ENCODE measurements at places on chromosomes 16 and 17.

DNA sequence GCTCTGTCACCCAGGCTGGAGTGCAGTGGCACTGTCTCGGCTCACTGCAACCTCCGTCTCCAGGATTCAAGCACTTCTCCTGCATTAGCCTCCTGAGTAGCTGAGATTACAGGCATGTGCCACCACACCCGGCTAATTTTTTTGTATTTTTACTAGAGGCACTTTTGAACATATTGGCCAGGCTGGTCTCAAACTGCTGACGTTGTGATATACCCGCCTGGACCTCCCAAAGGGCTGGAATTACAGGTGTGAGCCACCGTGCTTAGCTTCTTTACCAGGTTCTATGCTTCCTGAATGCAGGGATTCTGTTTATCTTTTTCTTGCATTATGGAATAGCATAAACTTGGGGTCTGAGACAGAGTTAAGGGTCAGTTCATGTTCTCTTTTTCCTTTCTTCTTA lies 317.9 kb upstream of the RBFOX1 start:
- DNase-seq, result no peak

GRCh38 chr17:79965806-79966205 lies 69.9 kb downstream of the TBC1D16 start:
- DNase-seq, result no peak

DNA sequence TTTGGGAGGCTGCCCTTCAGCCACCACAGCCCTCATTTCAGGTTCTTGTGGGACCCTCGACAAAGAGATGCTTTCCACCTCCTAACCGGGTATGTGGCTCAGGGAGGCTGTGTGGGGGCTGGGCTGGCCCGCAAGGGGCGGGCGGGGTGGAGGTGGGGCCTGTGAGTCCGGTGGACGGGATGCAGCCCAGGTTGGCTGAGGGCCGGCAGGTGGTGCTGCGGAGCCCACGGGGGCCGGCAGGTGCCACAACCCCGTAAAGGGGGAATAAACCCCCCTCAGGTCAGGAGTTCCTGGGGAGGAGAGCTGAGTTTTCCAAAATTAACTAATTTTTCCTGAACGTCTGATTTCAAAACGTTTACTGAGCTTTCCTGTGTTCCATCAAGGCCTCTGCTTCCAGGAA lies 4.9 kb upstream of the CIAO3 start:
- DNase-seq, result no peak

DNA sequence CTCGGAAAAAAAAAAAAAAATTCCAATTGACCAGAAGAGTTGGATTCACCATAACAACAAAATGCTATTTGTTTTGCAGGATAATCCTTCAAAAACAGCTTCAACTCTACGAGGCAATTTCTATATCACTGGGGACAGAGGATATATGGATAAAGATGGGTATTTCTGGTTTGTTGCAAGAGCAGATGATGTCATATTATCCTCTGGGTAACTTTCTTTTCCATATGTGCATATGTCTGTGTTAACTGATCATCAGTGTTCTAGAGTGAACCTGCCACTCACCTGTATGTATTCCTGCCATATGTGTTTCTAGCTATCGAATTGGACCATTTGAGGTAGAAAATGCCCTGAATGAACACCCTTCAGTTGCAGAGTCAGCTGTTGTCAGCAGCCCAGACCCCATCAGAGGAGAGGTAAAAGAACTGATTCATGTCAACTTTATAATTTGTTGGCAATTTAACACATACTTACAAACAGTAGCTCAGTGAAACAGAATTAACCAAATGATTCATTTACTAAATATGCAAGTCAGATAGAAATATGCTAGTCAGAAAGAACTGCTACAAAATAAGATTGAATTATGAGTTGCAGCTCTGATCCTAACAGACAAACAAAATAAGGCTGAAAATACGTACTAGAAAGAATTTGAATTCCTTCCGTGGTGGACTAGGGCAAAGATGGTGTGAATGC lies 14.2 kb downstream of the ERI2 start:
- DNase-seq, result peak; percentile 11

DNA sequence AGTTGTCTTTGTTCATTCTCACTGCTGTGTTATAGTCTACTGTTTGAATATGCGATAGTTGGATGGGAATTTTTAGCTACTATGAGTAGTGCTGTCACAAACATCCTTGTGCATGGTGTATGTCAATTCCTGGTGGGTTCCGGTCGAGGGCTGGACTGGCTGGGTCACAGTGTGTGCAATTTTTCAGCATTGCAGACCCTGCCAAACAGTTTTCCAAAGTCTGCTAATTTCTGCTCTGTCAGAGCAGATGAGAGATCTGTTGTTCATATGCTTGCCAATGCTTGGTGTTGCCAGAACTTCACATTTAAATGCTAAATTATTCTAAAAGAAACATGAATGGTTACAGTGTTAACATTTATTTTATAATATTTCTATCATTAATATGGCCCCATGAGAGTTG lies 3.6 kb upstream of the C16orf96 start:
- DNase-seq, result no peak

DNA sequence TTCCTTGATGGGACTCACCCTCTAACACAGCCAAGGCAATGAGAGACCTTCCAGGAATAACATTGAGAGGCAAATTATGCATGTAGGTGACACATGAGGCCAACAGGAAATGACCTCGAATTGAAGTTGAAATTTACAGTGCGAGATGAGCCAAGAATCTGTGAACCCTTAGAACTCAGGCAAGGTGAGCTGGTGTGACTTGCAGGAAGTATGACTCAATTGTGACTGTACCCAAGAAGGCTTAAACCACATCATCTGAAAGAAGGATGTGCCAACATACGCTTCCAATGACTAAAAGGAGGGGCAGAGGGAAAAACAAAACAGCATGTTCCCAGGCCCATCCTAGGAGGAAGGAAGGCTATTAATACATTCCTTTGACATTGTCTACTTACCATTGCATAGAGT lies 44.8 kb downstream of the PITPNC1 start:
- DNase-seq, result peak; percentile 65

GRCh38 chr17:33154869-33155455 lies 138.1 kb downstream of the ASIC2 start:
- no peak for DNase-seq

DNA sequence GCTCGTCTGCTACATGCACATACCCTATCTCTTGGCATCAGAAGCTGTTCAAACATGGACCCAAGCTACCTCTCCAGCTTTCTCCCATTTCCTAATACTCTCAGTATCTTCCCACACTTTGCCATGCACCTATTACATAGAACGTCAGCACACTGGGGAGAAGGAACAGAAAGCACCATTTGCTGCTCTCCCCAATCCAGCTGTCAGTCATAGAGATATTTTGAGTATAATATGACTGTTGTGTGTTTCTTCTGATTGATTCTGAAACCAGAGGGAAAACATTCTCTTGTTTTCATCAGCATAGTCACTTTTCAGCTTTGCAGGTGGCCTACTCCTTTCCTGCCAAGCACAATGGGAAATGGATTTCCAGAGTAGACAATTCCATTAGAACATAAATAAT lies 107.1 kb downstream of the ADAMTS18 start:
- DNase-seq, result no peak

- DNase-seq, result no peak
Observed at GRCh38 chr16:51801635-51802034, 650.6 kb upstream of the SALL1 start.

DNA sequence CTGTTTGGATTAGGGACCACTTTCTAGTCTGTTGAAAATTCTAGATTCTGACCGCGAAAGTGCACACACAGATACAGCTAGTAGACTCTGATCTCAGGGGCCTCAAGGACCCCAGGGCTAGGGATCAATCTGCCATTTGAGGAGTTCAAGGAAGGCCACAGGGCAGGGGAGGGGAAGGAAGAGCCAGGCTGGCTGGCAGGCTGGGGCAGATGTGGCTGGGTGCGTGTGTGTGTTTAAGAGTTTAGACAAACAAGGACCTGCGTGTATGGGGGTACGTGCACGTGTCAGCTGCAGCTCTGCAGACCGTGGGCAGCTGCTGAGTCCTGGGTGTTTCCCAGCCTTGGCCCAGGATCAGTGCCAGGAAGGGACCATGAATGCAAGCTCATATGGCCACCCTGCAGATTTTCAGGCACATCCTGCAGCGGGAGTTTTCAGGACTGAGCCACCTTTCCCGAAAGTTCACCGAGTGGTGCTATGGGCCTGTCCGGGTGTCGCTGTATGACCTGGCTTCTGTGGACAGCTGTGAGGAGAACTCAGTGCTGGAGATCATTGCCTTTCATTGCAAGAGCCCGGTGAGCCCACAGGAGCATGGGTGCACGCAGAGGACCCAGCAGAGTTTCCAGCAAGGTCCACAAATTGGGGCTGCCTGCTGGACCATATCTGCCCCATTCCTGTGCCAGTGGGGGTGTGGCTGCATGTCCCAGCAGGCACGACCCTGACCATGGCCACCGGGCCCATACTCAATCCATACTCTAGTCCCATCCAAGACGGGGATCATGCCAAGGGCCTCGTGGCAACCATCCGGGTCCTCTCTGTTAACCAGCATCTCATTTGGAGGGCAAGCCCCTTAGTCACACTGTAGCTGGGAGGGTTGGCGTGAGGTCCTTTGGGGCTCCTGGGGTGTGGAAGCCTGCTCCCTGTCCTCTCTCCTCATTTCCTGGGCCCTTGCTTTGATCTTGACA lies 10.6 kb downstream of the TRPV2 start:
- DNase-seq, result no peak

DNA sequence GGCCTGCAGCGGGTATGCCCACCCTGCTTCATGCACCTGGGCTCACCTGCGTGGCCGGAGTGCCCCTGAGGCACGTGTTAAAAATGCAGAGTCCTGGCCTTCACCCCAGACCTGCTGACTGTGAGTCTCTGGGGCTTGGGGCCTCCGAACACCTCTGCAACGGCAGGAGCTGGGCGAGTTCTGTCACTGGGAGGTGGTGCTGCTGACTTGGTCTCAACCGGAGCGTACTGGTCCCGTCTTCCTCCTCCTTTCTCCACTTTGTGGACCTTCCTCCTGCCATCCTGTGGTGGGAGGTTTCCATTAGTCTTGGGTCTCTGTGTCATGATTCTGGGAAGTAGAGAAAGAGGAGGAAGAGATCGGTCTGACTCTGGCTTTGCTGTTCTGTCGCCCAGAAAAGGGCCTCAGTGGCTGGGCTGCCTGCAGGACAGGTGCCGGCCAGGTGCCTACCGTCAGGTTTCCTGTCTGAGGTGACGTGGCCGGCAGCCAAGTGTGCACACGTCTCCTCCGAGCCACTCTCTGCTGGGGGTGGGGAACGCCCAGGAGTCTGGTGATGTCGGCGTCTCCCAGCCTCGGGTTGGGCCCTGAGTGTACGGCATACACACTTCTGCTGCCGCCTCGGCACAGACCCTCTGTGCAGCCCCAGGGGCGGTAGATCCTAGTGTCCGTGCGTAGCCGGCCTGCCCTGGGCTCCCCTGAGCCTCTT lies 6.9 kb downstream of the TSC2 start:
- DNase-seq, result no peak

DNA sequence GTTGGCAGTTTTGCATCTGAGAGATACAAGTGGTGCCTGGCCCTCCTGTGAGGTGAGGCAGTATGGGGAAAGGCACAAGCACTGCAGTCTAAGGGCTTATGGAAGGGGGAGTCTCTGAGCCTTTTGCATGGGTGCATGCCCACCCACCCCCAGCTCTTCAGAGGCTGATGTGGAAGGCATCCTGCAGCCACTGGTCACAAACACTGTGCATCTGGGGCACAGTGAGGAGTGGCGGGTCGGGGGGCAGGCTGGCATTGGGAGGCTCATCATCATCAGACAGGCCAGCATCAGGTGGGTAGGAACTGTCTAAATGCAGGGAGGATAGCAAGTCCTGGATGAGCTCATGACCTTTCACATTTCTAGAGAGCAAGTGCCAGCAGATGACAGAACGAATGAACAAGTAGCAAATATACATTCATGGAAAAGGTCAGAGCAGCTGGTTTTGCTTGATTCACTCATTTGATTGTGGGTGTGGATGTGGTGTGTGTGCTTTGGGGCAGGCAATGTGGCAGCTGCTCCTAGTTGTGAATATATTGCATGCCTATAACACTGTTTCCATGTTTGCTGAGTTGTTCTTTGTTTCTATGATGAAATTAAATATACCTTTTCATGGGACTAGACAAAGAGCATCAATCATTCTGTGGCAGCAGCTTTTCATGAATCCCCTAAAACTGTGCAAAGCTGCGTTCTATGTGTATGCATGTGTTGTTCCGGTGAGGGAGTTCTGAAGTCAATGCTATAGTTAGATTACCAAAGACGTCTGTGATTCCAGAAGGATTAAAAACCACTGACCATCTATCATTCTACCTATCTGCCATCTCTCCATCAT lies 29.2 kb downstream of the TRIM25 start:
- DNase-seq, result no peak

- no peak for DNase-seq
Observed at GRCh38 chr17:80902963-80903611, 88.6 kb upstream of the CHMP6 start.
